ENCODE measurements at places on chromosomes 5 and 9.
A peak's percentile ranks its signal among the peaks of the same experiment; 100 is the strongest.

DNA sequence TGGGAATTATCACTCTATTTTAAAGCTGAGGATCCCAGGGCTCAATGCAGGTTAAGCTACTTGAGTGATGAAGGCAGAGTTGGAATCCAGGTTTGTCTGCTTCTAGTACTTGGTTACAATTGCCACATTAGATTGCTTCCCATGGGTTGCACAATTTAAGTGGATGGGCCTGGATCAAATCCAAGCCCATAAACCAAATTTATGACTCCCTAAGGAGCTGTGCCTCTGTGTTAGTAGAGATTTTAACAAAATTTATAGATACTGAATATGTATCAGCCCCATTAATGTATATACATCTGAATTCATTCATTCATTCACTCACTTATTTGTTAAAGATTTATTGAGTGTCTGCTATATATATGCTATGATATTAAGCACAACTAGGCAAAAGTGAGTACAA, 332.3 kb upstream of the KLF9 start:
- peak; percentile 8 for DNase-seq

DNA sequence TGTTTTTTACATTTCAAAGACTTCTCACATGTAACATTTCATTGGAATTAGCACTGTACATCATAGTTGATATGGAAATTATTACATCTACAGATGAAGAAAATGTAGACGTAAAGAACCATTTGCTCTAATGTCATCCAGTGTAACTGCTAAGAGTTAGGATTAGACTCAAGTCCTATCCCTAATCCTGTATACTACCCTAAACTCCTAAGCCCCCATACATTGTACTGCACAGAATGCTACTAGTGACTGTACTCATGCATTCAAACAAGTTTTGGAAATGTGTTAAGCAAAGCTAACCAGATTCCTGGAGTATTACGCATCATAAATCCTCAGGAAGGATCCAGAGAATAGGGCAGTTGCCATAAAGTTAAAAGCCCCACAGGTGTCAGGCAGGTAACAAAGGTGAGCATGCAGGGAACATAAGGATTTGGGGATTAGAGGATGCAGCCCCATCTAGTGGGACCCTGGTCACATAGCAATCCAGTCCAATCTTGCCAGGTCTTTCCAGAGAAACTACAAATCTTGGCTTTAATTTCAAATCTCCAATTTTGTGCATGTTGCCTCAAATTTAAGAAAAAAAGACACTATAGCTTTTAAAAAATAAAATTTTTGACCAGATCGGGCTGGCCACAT, 32.0 kb downstream of the HAVCR1 start:
- DNase-seq, result no peak

GRCh38 chr9:88681434-88681833, 146.5 kb downstream of the NXNL2 start:
- DNase-seq, result no peak

- DNase-seq, result no peak
These were observed 572.9 kb upstream of the PTGER4 start for GRCh38 chr5:40106847-40107246.

DNA sequence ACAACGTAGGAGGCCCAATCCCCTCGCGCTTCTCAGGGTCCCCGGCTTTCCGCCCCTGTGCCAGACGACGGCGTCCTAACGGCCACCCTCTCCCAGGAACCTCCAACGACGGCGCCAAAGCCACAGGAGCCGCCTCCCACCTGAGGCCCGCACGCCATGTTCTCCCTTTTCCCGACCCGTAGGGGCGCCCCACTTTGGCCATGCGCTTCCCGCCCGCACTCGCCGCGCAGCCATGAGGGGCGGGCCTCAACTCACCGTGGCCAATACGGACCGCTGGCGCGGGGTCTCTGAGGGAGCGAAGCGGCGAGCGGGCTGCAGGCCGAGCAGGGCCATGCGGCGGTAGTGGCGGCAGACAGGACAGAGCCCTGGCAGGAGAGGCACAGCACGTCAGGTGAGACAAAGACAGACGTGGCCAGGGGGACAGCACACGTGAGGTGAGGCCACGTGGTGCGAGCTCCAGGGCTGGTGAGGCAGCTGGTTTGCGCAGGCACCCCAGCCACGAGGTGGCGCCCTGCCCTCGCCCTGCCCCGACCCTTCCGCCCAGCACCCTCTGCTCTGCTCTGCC, 1005.5 kb upstream of the PTPRD start:
- DNase-seq, result no peak

DNA sequence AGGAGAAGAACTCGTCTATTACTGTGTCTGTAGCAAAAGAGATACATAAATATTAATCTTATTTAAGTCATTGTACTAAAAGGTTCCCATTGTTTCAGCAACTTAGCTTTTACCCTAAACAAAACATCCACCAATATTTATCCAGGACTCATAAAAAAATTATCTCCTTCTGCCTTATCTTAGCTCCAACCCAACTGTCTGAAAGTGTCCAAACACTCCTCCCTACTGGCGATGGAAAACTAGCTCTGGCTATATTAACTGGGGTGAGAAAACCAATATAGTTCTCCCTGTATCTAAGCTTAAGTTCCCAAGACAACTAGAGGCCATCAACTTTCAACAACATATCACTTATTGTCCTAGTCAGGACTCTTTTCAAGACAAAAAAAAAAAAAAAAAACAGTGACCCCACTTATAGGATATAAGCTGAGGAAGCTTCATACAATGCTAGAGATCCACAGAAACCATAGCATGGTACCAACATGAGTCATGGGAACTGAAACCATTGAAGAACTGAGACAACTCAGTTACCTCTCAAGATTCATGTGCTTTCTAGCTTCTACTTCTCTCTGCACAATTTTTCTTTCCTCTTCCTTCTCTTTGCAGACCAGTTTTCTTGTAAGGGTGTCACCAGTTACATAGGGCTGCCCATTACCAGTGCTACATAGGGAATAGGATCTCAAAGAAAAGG, 150.7 kb upstream of the RASA1 start:
- DNase-seq, result no peak

DNA sequence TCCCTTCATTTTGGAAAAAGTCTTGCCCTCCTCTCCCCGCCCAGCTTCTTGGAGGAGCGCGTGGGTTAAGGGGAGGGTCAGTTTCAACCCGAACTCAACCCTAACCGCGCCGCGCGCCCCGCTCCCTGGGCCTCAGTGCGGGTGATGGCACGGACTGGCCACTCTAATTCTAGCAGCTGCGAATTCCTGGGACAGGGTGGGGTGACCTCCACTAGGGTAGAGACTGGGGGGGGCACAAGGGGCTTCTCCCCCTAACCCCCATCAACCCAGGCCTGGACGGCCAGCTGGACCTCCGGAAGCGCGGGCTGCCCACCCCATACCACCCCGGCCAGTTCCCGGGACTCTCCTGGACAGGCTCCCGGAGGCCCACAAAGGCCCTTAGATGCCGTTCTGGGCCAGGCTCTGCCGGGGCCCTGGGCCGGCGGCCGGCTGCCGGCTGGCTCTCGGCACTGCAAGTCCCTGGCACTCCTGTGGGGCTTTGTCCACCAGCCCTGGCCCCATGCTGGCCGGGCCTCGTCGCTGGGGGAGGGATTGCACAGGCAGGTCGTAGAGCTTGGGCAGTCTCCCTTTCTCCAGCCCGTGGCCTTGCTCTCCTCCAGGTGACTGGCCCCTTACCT, 7.2 kb upstream of the PSD2 start:
- DNase-seq, result no peak

GRCh38 chr5:80072103-80073073, 37.2 kb downstream of the THBS4 start:
- DNase-seq, result no peak

DNA sequence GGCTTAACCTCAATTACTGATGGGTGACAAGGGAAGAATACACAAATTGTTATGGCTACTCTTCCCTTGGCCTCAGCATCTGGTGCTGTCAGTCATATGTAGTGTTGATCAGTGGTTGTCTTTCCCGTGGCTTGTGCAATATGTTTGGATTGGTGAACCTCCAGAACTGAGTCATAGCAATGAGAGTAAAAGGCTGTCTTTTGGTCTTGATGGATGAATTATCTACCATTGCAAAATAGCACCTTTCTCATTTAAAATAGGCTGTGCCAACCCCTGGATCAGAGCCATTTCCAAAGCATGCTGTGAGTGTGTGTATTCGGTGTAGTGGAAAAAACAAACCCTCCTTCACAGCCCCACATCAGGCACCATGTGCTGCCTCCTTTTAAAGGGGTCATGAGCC, 14.6 kb upstream of the F2R start:
- no peak for DNase-seq

DNA sequence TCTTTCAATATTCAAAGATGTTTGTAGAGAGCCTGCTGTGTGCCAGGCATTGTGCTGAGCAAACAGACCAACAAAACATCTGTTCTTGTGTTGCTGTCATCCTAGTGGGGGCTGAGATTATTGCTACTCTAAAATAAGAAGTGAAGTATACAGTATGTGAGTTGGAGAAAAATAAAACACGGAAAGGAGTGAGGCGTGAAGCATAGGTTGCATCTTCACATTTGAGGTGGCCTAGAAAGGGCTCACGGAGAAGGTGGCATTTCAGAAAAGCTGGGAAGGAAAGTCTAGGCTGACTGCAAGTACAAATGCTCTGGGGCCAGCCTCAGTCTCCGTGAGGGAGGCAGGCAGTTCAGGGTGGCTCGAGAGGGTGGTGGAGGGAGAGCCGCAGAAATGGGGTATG, 80.3 kb downstream of the CSNK1A1 start:
- no peak for DNase-seq

GRCh38 chr9:99169086-99169485, 52.7 kb downstream of the ALG2 start:
- DNase-seq, result no peak

DNA sequence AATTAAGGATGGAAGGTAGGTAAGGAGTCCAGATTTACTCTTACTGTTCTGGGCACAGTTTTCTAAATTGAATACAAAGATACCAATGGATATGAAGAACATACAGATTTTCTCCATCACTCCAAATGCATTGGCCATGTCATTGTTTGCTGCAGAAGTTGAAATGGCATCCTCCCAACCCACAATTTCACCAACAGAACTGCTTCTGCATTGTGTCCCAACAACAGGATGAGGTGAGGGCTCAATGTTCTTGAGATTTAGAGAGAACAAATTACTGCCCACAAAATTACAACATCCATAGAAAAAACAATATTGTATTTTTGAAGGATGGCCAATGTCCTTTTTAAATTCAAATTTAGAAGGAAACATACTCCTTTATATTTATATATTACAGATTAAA, 88.9 kb downstream of the NUDT12 start:
- no peak for DNase-seq

- no peak for DNase-seq
These were observed 213.4 kb downstream of the ATPSCKMT start for GRCh38 chr5:10036136-10036815.

DNA sequence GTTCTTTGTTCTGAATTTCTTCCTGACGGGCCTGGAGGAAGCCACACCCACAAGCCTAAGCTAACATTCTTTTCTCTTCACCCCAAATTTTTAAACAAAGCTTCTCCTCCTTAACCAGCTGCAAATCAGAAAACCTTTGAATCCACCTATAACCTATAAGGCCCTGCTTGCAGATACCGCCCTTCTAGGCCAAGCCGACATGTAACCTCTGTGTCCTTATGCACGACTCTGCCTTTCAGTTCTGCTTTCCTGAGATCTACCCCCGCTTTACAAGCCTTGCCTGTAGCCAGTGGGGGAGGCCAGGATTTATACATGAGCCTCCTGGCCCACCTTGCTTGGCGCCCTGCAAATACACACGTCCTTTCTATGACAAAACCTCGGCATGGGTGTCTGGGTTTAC, 19.3 kb downstream of the BRD9 start:
- DNase-seq, result no peak

- no peak for DNase-seq
These were observed 82.3 kb downstream of the RAI14 start for GRCh38 chr5:34738381-34738780.

- peak; percentile 93 for DNase-seq
These were observed 207.1 kb downstream of the C9orf50 start for GRCh38 chr9:129413537-129414376.

DNA sequence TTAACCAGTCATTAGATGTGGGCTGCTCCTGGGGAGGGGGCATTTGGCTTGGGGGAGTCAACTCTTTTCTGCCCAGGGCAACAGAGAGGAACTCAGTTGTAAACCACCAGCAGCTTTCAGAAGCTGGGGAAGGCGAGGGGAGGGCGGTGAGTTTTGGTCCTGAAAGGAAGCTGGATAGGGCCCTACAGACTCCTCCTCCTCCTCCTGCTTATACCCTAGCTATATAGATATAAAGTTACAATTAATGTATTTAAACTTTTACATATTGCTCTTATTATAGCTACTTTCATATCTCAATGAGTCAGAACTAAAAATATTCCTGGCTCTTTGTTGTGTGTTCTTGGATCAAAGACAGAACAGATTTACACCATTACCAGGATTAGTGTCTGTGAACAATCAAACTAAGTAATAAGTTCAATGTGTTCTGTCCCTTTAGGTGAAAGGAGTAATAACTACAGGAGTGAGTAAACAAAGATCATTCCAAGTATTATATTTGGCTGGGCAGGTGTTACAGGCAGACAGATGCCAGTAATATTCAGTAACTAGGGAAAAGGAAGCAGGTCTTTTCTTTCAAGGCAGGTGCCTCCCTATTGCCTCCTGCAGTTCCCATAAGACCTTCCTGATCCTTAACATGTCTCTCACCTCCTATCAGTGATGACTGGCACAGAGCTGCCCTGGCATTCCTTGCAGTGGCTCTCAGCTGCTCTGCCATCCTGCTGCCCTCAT, 20.5 kb upstream of the VPS13A start:
- no peak for DNase-seq

DNA sequence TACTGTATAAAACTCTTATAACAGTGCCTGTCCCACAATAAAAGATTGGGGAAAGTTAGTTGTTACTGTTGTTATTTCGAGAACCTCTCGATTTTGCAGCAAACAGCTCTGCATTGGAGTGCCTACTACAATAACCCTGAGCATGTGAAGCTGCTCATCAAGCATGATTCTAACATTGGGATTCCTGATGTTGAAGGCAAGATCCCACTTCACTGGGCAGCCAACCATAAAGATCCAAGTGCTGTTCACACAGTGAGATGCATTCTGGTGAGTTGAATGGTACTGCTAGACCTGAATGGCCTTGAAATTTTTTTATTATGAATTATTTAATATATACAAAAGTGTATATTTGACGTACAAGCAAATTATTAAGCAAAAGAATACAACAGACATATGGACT, 123.2 kb downstream of the TEX10 start:
- no peak for DNase-seq

DNA sequence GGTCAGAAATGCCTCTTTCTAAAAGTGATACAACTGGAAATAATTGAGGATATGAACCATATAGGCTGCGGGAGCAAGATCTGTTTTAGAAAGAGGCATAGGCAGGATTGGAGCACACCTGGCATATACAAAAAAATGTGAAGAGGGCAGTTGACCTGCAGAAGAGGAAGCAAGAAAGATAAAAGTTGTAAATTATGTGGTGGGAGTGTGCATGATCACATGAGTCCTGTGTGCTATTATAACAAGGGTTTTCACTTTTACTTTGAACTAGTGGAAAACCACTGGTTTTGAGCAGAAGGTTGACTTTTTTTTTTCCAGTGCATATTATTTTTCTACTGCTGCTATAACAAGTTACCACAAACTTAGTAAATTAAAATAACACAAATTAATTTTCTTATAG, 489.3 kb downstream of the ANXA1 start:
- DNase-seq, result no peak
